ENCODE measurements at places on chromosomes 5 and 9.

DNA sequence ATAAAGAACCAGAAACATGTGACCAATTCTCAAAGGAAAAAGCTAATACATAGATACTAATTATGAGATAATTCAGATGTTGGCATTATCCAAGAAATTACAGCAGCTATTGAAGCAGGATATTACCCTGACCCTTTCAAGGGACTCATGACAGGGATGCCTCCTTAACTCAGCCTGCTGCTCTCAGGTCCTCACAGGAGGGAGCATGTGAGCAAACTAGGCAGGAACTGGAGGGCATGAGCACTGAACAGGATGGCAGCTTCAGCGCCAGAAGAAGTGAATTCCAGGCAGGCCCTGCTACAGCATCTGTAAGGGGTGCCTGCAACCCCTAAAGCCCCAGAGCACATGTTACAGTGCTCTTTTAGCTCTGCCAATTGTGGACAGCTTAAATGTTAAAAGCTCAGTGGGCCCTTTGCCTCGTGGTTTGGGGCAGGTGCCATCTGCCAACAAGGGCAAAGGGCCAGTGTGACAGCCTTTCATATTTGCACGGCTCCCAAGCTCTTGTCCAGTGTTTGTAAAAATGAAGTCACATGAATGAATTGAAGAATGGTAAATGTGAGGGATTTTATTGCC, 464.7 kb upstream of the COX7C start:
- DNase-seq = no peak
- no peaks in the 10 kb centered on the region for H3K4me1 ChIP-seq
- no peaks in the 10 kb centered on the region for H3K27me3 ChIP-seq

DNA sequence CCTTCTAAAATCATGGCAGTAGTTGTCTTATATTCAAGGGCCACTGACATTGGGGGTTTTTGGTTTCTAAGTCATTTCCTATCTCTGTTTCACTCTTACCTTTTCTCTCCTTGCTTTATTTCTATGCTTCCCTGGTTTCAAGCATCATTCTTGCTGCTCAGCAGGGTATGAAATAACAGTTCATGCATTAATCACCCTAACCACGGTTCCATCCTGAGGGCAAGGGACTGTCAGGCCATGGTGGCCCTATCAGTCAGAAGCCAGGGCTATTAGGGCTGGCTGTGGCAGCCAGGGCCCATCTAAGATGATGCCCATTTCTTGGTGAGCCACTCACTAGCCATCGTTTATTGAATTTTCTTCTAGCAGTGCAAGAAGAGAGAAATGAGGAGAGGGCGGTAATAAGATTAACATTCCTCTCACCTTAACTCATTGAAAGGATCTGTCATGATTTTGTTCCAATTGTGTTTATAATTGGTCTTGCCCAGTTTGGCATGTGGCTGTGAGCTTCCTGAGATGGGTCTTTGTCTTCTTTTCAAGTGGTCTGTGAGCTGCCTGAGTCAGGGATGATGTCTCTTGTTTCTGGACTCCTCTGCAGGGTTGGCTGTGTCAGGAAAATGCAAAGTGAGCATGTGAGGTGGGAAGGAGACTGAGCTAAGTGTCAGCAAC, 45.2 kb downstream of the CYSTM1 start:
- no peak overlapping the region for H3K4me3 ChIP-seq
- H3K4me1 ChIP-seq = peaks cover 29% of the 10 kb centered on the region
- DNase-seq = no peak
- H3K27me3 ChIP-seq = no peaks in the 10 kb centered on the region

- H3K27ac ChIP-seq = no peak overlapping the region
- no peak for DNase-seq
- H3K27me3 ChIP-seq = no peaks in the 10 kb centered on the region
Observed at GRCh38 chr5:149702934-149703646, 27.0 kb upstream of the PPARGC1B start.

- H3K27me3 ChIP-seq = no peaks in the 10 kb centered on the region
- no peak overlapping the region for H3K4me3 ChIP-seq
- DNase-seq = no peak
- peaks cover 76% of the 10 kb centered on the region for H3K36me3 ChIP-seq
- H3K4me1 ChIP-seq = no peaks in the 10 kb centered on the region
Observed at GRCh38 chr5:55960779-55961178, 34.0 kb downstream of the IL6ST start.

GRCh38 chr5:35617435-35618303, at the start of gene SPEF2:
TSS of gene SPEF2 (plus strand) at chr5:35617863. CDS start at chr5:35617998, 135 bp downstream.
- DNase-seq = peak; percentile 88
- H3K36me3 ChIP-seq = no peaks in the 10 kb centered on the region
- H3K27ac ChIP-seq = peak within 1 kb of the TSS; percentile 31
- H3K4me3 ChIP-seq = peak within 1 kb of the TSS; percentile 75
- H3K27me3 ChIP-seq = no peaks in the 10 kb centered on the region

DNA sequence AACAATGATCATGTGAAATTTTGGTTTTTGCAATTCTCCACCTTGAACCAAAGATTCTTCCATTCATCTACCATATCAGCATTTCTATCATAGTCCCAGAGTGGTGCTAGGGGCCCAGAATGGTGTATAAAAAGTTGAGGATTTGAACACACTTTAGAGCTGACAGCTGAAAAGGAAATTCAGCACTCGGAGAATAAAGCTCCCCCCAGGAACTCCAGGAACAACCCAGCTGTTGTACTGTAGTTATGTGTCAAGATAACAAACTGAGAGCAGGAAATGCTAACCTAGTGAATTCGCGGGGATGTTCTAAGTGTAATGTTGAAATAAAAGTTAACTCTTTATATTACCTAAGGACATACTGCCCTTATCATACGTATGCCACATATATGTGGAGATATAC, 216.7 kb downstream of the NFIB start:
- H3K4me3 ChIP-seq = no peak overlapping the region
- no peaks in the 10 kb centered on the region for H3K27me3 ChIP-seq
- H3K27ac ChIP-seq = peak overlapping the region; percentile 75

DNA sequence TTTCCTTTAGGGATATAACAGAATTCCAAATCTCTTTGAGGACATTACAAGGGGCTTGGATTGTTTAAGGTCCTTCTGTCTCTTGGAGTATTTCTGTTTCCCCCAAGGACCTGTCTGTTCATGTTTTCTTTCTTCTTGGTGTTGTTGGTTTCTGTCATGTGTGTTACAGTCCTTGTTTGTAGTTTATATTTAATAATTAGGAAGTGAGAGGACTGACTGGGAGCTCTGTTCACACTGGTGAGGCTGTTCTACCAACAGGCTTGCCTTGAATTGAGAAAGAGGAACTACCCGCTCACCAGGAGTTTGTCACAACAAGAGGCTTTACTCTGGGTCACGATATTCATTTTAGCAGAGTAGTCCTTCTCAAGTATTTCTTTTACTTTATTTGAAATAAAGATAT, 119.2 kb upstream of the SV2C start:
- no peaks in the 10 kb centered on the region for H3K27me3 ChIP-seq
- H3K27ac ChIP-seq = no peak overlapping the region
- H3K4me3 ChIP-seq = no peak overlapping the region
- no peaks in the 10 kb centered on the region for H3K4me1 ChIP-seq

DNA sequence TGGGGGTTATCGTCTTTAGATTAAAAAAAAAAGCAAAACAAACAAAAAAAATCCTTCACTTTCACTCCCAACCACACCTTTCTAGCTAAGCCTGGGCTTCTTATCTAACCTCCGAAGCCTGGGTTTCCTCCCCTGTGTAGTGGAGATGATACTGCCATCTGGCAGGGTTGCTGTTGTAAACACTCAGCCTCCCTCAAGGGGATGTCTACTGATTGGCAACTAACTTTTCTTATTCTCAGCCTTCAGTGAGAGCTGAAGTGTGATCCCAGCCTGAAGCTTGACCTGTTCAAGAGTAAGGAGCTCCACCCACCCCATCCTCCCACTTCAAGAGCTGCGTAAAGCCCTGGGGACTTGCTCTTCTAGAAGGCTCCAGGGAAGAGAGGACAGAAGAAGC, 21.5 kb upstream of the WWC1 start:
- peaks cover 18% of the 10 kb centered on the region for H3K4me1 ChIP-seq
- no peak for DNase-seq
- no peak overlapping the region for H3K4me3 ChIP-seq
- H3K27ac ChIP-seq = no peak overlapping the region
- H3K27me3 ChIP-seq = no peaks in the 10 kb centered on the region

DNA sequence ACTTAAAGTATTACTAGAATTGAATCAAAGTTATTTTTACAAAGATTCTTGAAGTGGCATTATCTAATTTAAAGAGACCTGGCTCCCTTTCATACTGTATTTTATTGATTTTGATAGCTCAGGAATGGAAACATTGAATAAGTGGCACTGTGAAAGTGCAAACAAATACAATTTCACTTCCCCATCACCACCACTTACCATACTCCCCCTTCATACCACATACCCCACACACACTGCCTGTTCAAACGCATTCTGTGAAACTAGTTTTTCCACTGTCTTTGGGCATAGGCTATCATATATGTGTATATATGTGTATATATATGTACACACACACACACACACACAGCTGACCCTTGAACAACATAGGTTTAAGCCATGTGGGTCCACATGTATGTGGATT, 62.1 kb upstream of the ATG10 start:
- DNase-seq = no peak
- no peak overlapping the region for H3K27ac ChIP-seq
- H3K36me3 ChIP-seq = no peaks in the 10 kb centered on the region
- no peaks in the 10 kb centered on the region for H3K27me3 ChIP-seq
- no peaks in the 10 kb centered on the region for H3K4me1 ChIP-seq

DNA sequence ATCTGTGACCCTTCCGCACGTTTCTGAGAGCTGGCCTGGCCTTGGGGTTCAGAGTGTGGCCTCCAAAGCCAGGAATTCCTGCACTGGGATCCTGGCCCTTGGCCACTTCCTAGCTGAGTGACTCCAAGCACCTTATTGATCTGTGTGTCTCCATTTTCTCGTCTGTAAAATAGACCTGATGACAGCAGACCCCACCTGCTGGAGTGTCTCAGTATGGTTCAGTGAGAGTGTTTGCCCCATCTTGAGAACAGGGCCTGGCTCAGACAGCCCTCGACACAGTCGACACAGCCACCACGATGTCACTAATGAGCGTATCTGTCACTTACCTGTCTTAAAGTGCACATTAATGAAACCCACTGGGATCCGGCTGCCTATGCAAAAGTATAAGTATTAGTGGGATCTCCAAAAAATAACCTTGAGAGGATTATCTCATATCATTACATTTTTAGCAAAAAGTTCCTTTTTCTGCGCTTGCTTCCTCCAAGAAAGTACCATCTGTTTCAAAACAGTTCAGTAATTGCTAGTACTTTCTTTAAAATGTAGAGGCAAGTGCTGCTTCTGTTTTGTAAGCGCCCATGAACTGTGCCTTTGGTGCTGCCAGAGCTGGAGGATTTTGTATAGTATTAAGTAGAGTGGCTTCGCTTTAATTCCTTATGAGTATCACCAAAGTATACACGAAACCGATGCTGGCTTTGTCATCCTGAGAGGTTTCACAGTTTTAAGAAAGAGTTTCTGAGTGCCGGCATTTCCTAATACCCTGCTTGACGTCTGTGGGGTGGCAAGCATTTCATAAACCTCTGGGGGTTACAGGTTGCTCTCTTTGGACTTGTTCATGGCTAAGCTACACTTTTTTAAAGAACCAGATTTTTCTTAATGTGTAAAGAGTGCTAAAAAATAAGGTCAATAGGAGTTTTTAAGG, 31.7 kb downstream of the UBE2QL1 start:
- no peaks in the 10 kb centered on the region for H3K36me3 ChIP-seq
- H3K27me3 ChIP-seq = no peaks in the 10 kb centered on the region
- H3K4me3 ChIP-seq = no peak overlapping the region
- H3K4me1 ChIP-seq = no peaks in the 10 kb centered on the region
- H3K27ac ChIP-seq = no peak overlapping the region

DNA sequence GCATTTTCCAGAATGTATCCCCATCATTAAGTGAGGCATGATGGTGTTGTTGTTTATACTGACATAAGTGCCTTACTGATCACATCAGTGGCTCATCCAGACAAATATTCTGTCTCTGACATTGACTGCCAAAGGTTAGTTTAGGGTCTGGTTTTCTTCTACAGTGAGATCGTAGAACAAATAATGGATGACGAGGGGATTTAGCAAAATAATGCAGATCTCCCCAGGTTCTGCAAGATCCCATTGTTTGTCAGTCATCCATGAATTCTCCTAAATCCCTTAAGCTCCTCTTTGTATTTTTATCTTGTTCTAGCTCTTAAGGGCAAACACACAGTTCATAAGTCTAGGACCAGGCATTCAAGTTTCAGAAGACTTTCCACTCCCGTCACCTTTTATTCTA, 93.1 kb upstream of the DHFR start:
- no peaks in the 10 kb centered on the region for H3K4me1 ChIP-seq
- no peaks in the 10 kb centered on the region for H3K27me3 ChIP-seq
- no peak for DNase-seq
- no peak overlapping the region for H3K4me3 ChIP-seq

GRCh38 chr5:162591724-162592123, 524.2 kb downstream of the GABRG2 start:
- H3K27me3 ChIP-seq = no peaks in the 10 kb centered on the region
- no peak overlapping the region for H3K4me3 ChIP-seq
- H3K36me3 ChIP-seq = no peaks in the 10 kb centered on the region
- H3K4me1 ChIP-seq = no peaks in the 10 kb centered on the region

- no peak overlapping the region for H3K27ac ChIP-seq
- no peak for DNase-seq
- no peak overlapping the region for H3K4me3 ChIP-seq
- no peaks in the 10 kb centered on the region for H3K27me3 ChIP-seq
- no peaks in the 10 kb centered on the region for H3K4me1 ChIP-seq
- peaks cover 5% of the 10 kb centered on the region for H3K36me3 ChIP-seq
Observed at GRCh38 chr9:91741522-91741921, 208.5 kb downstream of the ROR2 start.

GRCh38 chr5:126651013-126651577, 50.3 kb downstream of the PHAX start:
- H3K4me3 ChIP-seq = no peak overlapping the region
- H3K27ac ChIP-seq = peak overlapping the region; percentile 47
- H3K4me1 ChIP-seq = peaks cover 8% of the 10 kb centered on the region
- no peaks in the 10 kb centered on the region for H3K36me3 ChIP-seq
- H3K27me3 ChIP-seq = no peaks in the 10 kb centered on the region

GRCh38 chr5:61673007-61673735, 341.1 kb downstream of the ZSWIM6 start:
- H3K4me1 ChIP-seq = peaks cover 8% of the 10 kb centered on the region
- no peaks in the 10 kb centered on the region for H3K36me3 ChIP-seq
- H3K27ac ChIP-seq = no peak overlapping the region
- DNase-seq = no peak

DNA sequence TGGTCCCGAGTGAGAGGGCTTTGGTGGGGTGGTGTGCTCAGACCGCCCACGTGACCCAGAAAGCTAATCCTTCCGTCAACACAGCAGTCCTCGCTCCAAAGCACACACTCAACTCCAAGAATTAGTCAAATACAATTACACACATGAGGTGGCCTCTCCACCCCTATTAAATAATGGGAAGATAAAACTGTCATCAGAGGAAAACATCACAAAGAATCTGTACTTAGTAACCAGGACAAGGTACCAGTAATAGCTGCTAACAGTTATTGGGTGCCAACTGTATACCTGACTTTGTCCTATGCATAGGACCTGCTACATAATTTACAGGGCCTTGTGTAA, 222.8 kb downstream of the HSPA4 start:
- DNase-seq = no peak
- H3K27ac ChIP-seq = no peak overlapping the region
- H3K36me3 ChIP-seq = no peaks in the 10 kb centered on the region

- no peaks in the 10 kb centered on the region for H3K27me3 ChIP-seq
- DNase-seq = no peak
- no peak overlapping the region for H3K27ac ChIP-seq
- no peaks in the 10 kb centered on the region for H3K36me3 ChIP-seq
- peaks cover 2% of the 10 kb centered on the region for H3K4me1 ChIP-seq
- H3K4me3 ChIP-seq = no peak overlapping the region
Observed at GRCh38 chr9:99093492-99093791, 11.5 kb upstream of the TGFBR1 start.

GRCh38 chr5:83540105-83540504, 68.6 kb downstream of the VCAN start:
- no peak overlapping the region for H3K4me3 ChIP-seq
- peak overlapping the region; percentile 40 for H3K27ac ChIP-seq
- no peaks in the 10 kb centered on the region for H3K36me3 ChIP-seq

Data from suprapubic skin (tissue), 4 donors.